Activated CD4-positive, alpha-beta T cell treated with anti-CD3 and anti-CD28 coated beads, Interleukin-2, amount 10 ng/mL, durations not matched to agents 7 days and 5 days (primary cell): ENCODE measurements at places on chromosomes 2 and 18. TPM values are rescaled to one million over a fixed set of nuclear protein-coding genes. Genes with fewer than 3 reads are reported as not detected.

GRCh38 chr2:203846490-203847105 lies 21.0 kb upstream of the CTLA4 start:
- DNase-seq = no peak
- H3K36me3 ChIP-seq = peaks cover 2% of the 10 kb centered on the region
- peaks cover 5% of the 10 kb centered on the region for H3K4me1 ChIP-seq
- H3K27ac ChIP-seq = no peak overlapping the region
- H3K4me3 ChIP-seq = no peak overlapping the region
- no peaks in the 10 kb centered on the region for H3K27me3 ChIP-seq

DNA sequence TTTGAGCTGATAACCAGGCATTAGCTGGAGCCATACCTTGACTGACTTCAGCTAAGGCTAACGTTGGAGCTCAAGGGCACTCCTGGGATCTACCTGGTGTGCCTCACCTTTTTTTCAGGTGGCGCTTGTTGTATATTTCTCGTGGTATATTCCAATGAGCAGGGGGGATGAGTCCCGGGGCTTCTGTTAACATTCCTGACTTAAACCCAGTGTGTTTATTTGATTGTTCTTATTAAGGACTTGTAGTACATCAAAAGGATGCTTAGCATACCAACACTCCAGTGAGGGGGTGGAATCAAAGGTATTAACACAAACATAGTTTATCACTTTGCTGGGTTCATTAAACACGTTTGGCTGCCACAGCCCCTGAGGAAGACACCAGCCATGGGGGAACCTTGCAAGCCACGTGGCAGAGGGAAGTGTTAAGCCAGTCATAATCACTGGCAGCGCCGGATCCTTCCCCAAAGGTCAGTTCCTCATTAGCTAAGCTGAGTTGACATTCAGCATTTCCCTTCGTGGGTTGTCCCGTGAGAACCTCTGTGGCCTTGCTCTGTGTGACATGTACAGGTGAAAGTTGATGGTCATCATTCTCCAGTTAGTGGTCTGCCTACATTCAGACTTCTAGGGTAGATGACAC lies 119.5 kb upstream of the MCFD2 start:
- H3K36me3 ChIP-seq = peaks cover 17% of the 10 kb centered on the region
- no peak for DNase-seq
- no peaks in the 10 kb centered on the region for H3K27me3 ChIP-seq
- H3K4me3 ChIP-seq = no peak overlapping the region

DNA sequence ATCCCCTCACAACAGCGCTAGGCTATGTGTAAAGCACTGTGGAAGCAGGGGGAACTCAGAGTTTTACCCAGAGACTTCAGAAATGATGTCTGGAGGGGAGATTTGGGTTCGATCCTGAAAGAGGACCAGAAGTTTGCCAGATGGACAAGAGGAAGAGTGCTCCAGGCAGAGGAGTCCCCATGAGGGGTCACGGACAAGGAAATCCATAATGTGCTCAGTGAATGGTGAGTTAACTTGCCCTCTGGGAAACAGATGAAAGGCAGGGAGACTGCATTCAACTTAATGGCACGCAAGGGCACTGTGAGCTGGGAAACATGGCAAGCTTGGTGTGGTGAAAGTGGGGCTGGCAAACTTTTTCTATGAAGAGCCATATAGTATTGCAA lies 6.0 kb upstream of the ASAP2 start:
- H3K4me3 ChIP-seq = no peak overlapping the region
- peaks cover 39% of the 10 kb centered on the region for H3K27me3 ChIP-seq
- H3K27ac ChIP-seq = no peak overlapping the region
- DNase-seq = no peak
- no peaks in the 10 kb centered on the region for H3K4me1 ChIP-seq

GRCh38 chr2:159773426-159773825 lies 24.6 kb downstream of the CD302 start:
- no peaks in the 10 kb centered on the region for H3K4me1 ChIP-seq
- peaks cover 18% of the 10 kb centered on the region for H3K36me3 ChIP-seq
- DNase-seq = no peak
- H3K27ac ChIP-seq = no peak overlapping the region
- no peak overlapping the region for H3K4me3 ChIP-seq

DNA sequence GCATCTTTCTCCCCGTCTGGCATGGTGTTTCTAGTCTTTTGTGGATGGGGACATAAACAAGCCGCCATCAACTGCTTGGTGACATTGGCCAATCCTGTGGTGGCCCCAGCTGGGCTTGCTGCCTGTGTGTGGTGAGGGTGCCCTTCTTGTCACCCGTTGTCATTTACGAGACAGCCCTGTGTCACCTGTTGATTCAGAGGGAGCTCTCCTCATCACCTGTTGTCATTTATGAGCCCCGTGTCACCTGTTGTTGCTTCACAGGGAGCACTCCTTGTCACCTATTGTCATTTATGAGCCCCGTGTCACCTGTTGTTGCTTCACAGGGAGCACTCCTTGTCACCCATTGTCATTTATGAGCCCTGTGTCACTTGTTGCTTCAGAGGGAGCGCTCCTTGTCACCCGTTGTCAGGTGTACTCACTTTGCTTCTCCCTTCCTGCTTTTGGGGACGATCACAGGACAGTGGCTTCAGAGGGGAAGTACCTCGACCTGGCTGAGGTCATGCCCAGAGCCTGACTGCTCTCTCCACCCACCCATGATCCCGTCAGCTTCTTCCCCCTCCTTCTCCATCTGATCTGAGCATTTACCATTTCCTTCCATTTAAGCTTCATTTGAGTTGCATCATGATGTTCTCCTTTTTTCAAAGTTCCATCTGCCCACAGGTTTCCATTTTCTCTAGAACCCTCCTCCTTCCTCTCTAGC lies 29.1 kb downstream of the HPCAL1 start:
- peak overlapping the region; percentile 86 for H3K4me3 ChIP-seq

GRCh38 chr2:25342372-25343186 lies 854 bp upstream of the DNMT3A start:
- peak; percentile 82 for DNase-seq
- no peaks in the 10 kb centered on the region for H3K27me3 ChIP-seq
- peak overlapping the region; percentile 87 for H3K27ac ChIP-seq
- H3K36me3 ChIP-seq = no peaks in the 10 kb centered on the region
- H3K4me1 ChIP-seq = peaks cover 33% of the 10 kb centered on the region
- peak overlapping the region; percentile 79 for H3K4me3 ChIP-seq

GRCh38 chr2:133400411-133400810 lies 167.9 kb downstream of the NCKAP5 start:
- H3K4me1 ChIP-seq = no peaks in the 10 kb centered on the region
- no peaks in the 10 kb centered on the region for H3K36me3 ChIP-seq
- no peak overlapping the region for H3K27ac ChIP-seq
- no peak overlapping the region for H3K4me3 ChIP-seq
- H3K27me3 ChIP-seq = no peaks in the 10 kb centered on the region

DNA sequence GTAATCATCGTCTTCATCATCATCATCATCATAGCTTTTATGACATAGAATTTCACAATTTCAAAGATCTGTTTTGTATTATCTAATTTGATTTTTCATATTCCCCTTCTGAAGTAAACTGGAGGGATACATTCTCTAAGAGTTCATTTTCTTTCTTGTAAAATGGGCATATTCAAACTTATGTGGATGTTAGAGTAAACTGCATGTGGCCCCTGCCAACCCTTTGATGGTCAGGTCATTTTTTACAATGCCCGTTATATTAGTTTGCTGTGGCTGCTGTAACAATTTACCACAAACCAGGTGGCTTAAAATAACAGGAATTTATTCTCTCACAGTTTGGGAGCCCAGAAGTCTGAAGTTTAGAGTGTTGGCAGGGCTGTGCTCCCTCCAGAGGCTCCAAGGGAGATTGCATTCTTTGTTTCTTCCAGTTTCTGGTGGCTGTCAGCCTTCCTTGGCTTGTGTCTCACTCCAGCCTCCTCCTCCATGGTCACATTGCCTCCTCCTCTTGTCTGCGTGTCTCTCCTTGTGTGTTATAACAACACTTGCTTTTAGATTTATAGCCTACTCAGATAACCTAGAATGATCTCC lies 127.5 kb upstream of the MMADHC start:
- no peak for DNase-seq
- H3K27ac ChIP-seq = no peak overlapping the region
- H3K36me3 ChIP-seq = no peaks in the 10 kb centered on the region
- H3K4me3 ChIP-seq = no peak overlapping the region
- no peaks in the 10 kb centered on the region for H3K4me1 ChIP-seq

TMEM178A gene
- 0.32 TPM for total RNA-seq
